Hematopoietic multipotent progenitor cell treated with erythropoietin and hydrocortisone succinate and interleukin-3 and kit ligand, for 8 days (in vitro differentiated cells): ENCODE measurements at places on chromosomes 16 and 17.
A peak's percentile ranks its signal among the peaks of the same experiment; 100 is the strongest.

DNA sequence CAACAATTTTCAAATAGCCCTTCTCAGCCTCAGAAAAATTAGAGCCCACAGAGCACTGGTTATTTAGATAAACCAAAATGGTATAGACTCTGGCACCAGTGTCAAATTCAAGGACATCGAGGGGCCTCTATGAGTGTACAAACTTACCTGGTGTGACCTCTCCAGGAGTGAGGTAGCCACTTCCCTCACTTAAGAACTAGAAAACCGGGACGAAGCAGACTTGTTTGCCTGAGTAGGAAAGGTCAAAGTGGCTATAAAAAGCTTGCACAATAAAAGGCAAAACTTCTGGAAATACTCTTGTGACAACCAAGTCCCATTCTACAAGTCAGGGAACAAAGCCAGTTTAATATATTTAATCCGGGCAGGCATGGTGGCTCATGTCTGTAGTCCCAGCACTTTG is 39.2 kb upstream of the PRSS54 start:
- no peak for DNase-seq

DNA sequence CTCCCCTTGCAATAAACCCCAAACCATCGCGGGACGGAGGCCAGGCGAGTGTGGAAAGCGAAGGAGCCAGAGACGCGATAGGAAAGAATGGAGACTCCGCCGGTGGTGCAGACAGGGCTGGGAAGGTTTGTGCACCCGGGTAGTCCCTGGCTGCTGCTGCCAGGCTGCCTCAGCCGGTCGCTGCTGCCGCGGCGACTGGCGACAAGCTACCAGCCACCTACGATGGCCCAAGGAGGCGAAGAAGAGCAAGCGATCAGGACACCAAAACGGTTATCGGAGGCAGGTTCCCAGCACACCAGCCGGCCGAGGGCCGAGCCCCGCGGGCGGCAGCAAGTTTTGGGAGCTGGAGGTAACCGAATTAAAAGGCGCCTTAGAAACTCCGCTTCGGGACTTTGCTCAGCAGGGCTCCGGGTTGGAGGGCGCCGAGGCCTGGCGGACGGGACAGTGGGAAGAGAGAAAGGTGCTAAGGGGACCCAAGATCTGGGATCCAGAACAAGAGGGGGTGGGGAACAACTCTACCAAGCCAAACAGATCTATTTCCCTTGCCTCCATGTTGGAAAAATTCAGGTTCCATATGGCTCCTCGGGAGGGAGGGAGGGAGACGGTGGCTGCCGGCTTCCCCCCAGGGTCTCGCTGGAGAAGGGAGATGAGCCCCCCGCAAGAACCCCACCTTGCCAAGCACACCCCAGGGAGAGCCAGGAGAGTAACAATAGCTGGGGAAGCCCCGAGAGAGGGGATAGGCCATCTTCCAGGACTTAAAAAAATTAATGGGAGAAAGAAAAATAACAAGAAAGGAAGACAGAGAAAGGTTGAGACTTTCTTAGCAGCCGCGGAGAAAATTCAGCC is 9.7 kb upstream of the HOXB2 start:
- no peak for DNase-seq

GRCh38 chr17:67421869-67422273 is 44.8 kb downstream of the PITPNC1 start:
- DNase-seq, result no peak

DNA sequence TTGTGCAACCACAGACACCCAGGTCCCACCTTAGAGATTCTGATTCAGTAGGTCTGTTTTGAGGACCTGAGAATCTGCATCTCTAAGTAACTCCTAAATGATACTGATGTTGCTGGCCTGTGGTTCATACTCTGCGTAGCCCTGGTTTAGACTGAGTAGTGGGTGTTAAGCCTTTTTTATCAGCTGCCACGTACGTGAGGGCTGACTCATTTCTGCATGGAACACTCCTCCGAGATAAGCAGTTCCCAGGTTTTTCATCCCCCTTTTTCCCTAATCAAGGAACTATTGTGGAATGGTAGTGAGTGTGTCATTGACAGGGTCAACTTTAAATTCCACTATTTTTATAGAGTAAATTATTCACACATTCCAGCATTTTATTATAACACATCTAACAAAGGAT is 26.1 kb downstream of the CDRT4 start:
- DNase-seq, result no peak

GRCh38 chr17:36601303-36602029 is at the start of gene MRM1:
TSS of gene MRM1 (plus strand) at chr17:36601583. CDS start at chr17:36601811, 228 bp downstream.
- DNase-seq, result peak; percentile 93

DNA sequence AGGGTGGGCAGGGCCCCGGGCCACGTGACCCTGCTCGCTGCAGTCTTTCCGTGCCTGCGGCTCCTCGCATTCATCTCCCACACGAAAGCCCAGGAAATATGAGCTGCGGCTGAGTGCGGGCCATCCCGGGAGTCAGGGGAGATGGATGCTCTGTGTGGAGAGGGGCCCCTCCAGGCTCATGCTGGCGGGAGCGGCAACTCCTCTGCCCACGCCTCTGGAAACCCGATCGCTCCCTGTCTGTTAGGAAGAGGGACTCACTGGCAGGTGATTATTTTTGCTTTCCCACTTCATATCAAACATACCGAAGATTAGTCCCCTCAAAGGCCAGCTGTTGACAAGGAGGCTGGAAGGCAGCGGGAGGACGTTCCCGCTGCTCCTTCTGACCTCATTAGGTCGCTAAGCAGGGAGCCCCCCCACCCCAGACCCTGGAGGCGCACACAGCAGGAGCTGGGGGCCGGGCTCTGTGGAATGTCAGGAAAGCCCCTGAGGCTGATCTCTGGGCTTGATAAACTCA is 228.5 kb downstream of the FOXL1 start:
- DNase-seq, result no peak

DNA sequence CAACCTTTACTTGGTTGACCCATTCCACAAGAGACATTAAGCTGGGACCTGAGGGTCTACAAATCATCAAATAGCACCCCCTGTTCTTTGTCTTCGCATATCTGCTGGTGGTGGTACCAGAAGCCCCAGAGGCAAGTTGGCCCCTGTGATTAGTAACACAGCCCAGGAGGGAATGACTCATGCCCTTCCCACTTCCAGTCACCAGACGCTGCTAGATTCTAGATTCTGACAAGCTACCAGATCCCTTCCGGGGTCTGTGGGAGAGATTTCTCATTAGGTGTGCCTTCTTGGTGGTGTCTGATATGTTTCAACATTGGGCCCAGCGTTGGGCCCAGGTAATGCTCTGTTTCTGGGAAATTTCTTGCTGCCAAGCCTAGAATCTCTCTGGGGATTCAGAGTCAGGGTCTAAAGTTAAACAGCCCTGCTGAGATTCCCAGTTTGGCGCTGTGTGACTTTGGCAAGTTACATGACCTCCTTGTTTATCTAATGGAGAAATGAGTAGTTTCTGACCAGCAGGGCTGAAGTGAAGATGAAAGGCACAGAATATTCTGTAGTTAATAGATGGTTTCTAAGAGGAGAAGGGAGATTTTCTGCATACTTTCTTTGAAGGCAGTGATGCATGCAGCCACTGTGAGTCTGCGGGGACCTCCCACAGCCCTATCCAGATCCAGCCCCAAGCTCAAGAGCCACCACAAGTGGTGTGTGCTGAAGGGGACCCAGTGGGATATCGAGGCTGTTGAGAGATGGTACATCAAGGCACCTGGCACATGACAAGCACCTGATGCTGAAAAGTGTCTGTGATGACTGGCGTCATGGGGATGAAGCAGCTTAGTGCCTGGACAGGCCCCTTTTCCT is 3.9 kb downstream of the TRPV2 start:
- peak; percentile 86 for DNase-seq

DNA sequence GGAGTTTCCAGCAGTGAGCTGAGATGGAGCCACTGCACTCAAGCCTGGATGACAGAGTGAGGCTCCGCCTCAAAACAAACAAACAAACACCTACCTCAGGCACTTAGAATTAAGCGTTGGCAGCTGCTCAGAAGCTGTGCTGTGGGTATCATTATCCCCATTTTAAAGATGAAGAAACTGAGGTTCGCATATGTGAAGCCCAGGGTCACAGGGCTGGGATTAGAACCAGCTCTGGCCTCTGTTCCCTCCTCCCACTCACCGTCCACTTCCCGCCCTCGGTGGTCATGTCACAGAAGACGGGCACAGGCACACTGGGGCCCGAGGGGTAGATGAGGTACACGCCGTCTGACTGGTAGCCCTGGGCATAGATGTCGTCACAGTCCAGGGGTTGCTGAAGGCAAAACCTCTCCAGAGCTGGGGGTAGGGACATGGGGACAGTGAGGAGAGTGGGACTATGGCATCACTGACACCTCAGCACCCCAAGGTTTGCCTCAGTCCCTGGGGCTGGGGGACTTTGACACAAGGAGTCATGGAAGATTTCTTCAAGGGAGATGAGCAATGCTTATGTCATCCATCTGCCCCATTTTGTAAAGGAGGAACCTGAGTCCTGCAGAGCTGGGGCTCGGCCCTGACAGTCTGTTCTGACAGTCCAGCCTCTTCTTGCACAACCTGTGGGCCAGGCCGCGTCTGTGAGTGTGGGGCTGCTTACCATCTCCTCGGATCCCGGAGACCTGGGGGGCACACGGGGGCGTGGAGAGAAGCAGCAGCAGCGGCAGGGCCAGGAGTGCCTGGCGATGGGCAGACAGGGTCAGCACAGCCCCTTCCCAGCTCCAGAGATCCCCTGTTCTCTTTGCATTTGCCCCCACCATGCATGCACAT is 700 bp downstream of the MFAP4 start:
- DNase-seq, result no peak

DNA sequence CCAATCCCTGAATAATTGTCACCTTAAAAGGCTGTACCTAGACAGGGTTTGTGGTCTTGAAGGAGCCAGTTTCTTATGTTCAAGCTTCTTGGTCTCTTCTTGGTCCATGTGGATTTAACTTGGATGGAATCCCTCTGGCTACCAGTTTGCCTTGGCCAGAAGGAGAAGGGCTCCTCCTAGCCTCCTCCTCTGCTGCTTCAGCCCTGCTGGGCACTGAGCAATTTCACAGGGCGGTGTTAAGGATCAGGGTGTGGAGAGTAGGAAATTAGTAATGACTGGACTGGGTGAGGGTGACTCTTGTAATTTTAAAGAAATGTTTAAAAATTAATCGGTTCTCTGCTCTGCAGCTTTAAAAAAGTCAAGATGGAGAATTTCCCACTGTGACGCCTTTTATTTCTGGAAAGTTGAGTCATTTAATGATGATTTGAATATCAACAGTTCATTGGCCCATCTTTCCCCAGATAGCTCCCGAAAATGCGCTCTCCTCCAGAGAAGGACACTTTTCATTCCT is 96.4 kb downstream of the MSI2 start:
- DNase-seq, result no peak

GRCh38 chr16:16938009-16938408 is 532.8 kb downstream of the XYLT1 start:
- no peak for DNase-seq

GRCh38 chr17:19812407-19812806 is 55.3 kb downstream of the ULK2 start:
- peak; percentile 36 for DNase-seq

GRCh38 chr17:63696381-63696961 is 3.5 kb downstream of the LIMD2 start:
- peak; percentile 67 for DNase-seq

- peak; percentile 84 for DNase-seq
Measured at GRCh38 chr16:30096105-30096861, at the start of gene YPEL3. TSS of gene YPEL3 (minus strand) at chr16:30096213. CDS start at chr16:30095482, 731 bp downstream.

DNA sequence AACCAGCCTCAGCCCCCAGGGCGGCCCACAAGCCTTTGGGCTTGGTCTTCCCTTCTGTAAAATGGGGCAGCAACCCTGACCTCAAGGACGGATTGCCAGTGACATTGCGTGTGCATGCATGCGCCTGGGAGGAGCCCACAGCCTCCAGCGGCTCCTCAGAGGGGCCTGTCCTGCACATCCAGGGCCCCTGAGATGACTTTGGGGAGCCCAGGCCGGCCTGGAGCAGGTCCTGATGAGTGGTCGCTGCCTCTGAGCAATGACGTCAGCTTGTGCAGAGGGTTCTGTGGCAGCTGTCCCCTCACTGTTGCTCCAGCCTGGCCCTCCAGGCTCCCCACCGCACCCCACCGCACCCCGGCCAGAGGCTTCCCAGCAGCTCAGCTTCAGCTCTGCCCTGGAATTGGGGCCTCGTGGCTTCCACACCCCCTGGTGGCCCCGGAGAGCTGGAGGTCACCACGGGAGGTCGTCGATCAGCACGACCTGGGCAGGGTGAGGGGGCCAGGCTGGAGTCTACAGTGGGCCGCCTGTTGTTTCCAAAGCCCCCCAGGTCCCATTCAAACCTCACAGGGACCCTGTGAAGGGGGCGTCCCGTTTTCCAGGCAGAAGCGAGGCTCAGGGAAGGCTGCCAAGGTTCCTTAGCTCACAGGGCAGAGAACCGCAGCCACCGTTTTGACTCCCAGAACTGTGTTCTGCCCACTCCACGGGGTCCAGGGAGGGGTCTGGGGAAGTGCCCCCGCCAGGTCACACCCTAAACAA is 341.8 kb downstream of the SEC14L1 start:
- no peak for DNase-seq

DNA sequence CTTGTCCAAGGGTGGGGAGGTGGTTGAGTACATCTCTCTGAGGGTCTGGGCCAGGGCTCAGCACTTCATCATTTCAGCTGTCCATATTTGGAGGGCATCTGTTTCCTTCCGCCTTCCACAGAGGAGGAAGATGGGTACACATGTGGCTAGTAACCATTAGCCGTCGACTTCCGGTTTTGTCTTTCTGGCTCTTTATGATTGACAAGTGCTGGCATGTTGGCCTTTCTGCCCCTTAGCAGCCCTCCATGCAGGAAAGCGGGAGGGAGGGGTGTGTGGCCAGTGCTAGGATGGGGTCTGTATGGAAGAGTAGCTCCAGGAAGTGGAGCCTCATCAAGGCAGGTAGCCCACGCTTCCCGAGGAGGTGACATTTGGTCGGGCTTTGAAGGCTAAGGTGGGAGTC is 69.6 kb downstream of the RAI1 start:
- DNase-seq, result peak; percentile 81

GRCh38 chr17:49832840-49833599 is 14.8 kb downstream of the TAC4 start:
- peak; percentile 33 for DNase-seq

GRCh38 chr17:37527249-37527851 is 37.7 kb downstream of the DUSP14 start:
- DNase-seq, result peak; percentile 67

- DNase-seq, result no peak
Measured at GRCh38 chr16:31361201-31362110, 6.5 kb downstream of the ITGAX start.

DNA sequence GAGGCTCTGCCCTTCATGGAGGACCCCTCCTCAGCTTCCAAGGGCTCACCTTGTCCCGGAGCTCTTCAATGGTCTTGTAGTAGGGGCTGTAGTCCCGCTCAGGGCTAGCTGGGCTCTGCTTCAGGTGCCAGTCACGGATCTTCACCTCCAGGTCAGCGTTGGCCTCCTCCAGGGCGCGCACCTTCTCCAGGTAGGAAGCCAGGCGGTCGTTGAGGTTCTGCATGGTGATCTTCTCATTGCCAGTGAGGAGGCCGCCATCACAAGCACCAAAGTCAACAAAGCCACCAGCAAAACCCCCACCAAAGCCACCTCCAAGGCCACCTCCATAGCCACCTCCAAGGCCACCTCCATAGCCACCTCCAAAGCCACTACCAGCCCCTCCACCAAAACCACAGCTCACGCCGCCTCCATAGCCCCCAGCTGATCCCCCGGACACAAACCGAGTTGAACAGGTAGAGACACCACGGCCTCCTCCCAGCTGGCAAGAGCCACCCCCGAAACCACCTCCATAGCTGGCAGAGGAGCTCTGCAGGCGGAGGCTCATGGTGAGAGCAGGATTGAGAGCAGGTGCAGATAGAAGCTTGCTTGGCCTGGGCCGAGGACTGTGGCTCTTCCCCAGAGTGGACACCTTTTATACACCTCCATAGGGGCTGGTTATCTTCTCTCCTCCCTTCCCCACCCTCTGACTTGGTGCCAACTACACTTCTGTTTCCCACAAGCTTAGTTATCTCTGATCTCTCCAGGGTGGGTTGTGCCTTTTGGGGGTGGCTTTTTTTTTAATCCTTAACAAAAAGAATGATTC is at the start of gene KRT13:
Gene KRT13 (minus strand): TSS at position 606 of the 802 bp plus-strand sequence. CDS start 62 bp downstream, at position 544.
- DNase-seq, result peak; percentile 86
